Activated CD4-positive, alpha-beta T cell treated with anti-CD3 and anti-CD28 coated beads, Interleukin-2, amount 50 U/mL, for 24 hours (primary cell): ENCODE measurements at places on chromosomes 16 and 17.

DNA sequence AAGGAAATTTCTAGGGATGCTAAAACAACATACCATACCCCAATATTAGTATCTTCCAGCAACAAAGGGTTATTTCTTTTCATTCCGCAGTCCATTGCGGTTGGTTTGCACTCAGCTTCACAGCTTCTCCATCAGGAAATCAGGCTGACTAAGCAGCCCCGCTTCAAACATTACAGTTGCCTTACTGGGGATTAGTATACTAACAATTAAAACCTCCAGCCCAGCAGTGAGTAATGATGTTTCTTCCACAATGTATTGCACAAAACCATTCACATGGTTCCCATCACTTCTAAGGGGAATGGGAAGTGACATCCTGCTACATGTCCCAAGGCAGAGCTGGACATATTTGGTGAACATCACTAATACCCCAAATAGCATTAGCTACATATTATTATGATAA is 1384.9 kb downstream of the CDH8 start:
- no peak for DNase-seq

DNA sequence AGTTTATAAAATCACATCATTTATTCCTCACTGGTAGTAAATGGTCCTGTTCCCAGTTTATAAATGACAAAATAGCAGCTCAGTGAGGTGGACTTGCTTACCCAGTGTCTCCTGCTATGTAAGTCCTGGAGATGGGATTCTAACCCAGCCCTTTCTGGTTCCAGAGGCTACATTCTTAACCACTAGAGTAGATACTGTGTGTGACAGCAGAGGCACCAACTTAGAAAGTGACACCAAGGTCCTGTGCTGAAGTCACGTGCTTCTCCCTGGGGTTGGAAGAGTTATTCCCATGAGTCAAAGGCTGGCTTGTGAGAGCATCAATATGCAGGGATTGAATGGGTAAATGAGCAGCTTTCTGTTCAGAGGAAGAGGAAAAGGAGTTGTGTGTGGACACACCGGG is 167.3 kb upstream of the IRX3 start:
- DNase-seq = no peak

GRCh38 chr17:27453471-27453870 is 2.8 kb upstream of the KSR1 start:
- DNase-seq = no peak

DNA sequence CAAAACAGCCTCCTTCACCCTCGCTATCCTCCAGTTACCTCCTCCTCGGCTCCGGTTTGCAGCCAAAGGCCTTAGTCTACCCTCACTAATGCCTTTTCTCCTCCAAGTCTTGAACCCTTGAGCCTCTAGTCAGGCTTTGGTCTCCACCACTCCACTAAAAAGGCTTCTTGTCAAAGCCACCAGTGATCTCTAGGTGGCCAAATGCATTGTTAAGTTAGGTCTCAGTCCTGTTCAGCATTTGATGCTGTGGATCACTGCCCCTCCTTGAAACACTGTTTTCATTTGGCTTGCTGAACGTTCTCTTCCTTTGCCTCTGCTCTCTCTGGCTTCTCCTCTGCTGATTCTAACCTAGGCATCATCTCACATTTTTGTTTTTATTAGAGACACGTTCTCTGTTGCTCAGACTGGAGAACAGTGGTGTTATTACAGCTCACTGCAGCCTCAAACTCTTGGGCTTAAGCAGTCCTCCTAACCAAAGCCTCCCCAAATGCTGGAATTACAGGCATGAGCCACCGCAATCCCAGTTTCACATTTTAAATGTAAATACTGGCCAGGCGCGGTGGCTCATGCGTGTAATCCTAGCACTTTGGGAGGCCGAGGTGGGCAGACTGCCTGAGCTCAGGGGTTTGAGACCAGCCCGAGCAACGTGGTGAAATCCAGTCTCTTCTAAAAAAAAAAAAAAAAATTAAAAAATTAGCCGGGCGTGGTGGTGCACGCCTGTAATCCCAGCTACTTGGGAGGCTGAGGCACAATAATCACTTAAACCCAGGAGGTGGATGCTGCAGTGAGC is 1.1 kb downstream of the SGF29 start:
- DNase-seq = no peak

DNA sequence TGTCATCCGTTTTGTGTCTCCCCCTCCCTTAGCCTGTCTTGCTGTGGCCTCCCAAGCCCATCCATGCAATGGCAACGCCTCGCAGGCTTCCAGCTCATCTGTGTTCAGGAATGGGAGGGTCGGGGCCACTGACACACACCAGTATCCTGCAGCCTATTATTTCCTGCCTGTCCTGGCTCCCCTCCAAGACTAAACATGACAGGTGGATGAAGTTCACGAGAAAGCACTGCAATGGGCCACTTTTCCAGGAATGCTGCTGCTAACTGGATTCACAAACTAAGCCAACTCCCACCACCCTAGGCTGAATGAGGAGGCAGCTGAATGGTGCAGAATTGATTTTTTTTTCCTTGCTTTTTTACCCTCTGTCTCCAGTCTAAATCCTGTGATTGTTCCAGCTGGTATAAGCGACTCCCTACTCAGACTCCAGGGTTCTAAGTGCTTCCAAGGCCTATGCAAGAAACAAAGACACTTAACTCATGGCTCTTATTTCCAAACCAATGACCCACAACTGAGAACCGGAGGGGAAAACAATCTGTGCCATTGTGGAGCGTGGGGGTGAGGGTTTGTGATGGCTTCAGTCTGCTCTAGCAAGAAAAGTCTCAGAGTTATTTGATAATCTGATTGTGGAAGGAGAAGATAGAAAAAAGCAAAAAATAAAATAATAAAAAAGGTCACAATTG is 23.3 kb downstream of the TMEM100 start:
- DNase-seq = no peak
